ENCODE measurements at places on chromosomes 3 and 15.

DNA sequence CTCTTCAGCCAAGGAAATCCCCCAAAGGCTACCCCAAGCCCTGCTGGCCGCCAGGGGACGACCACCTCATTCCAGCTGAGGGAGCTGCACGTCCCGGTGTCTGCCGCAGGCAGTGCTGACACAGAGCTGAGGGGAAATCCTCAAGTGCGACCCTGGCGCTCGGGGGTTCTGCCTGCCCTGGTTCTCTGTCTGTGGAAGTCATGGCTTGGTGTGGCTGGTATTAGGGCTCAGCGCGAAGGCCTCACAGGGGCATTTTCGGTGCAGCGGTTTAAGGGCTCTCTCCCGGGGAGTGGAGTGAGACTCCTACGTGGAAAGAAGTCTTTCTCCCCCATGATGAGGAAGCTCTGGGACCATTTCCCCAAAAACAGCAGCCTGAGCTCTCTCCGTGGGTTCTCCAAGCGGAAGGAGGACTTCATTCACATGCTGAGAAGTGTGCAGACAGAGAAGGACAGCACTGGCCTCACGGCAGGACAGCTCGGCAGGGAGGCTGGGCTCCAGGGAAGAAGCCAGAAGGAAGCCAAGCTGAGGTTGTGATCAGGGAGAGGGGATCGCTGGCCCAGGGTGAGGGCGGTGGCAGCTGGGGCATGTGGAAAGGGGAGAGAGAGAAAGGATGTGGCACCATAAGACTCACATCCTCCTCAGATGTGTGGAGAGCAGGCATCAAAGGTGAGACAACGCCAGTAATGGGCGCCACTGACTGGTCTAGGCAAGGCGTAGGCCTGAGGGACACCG lies 48.6 kb downstream of the KLF15 start:
- DNase-seq = no peak

GRCh38 chr15:26166429-26166828 lies 303.3 kb upstream of the ATP10A start:
- no peak for DNase-seq

GRCh38 chr3:167246252-167246651 lies 133.8 kb downstream of the ZBBX start:
- no peak for DNase-seq

DNA sequence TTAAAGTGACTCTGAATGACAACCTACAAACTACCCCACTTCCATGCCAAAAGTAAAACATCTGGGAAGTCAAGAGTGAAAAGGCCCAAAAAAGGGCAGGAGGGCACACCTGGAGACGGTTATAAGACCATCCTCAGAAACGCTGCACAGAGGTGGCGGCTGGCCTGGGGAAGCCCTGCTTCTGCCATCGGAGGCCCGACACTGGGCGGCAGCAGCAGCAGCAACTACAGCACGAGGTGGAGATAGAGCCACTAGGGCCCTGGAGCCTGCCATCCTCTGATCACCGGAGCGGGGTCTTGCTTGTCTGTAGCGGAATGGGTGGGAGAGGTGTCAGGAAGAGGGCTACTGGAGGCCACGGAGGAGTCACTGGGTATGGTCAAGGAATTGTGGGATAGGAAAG lies 283.3 kb downstream of the ADAMTS17 start:
- no peak for DNase-seq

GRCh38 chr3:126348308-126348920 lies 8.8 kb downstream of the KLF15 start:
- no peak for DNase-seq

- no peak for DNase-seq
Observed at GRCh38 chr15:101168898-101169494, 82.9 kb downstream of the CHSY1 start.

GRCh38 chr3:123818324-123818920 lies 65.7 kb downstream of the MYLK start:
- no peak for DNase-seq

DNA sequence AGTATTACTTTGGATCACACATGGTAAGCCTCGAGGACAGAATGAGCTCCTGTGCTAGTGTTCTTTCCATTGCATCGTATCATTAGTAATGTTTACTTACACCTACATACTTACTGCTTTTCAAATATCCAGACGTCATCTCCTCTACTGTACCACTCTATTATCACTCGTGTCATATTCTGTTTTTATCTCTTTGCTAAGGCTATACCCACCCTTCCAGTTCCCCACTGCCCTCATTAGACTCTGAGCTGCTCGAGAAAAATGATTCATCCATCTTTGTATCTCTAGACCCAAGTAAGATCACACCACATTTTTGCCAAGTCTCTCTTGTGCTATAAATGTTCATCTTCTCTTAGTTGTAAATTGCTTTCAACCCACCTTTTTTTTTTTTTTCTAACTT lies 245.7 kb downstream of the TIGIT start:
- no peak for DNase-seq

- no peak for DNase-seq
Observed at GRCh38 chr3:99191186-99191585, 289.7 kb upstream of the DCBLD2 start.

- no peak for DNase-seq
Observed at GRCh38 chr3:110181226-110181625, 843.9 kb upstream of the DPPA4 start.

DNA sequence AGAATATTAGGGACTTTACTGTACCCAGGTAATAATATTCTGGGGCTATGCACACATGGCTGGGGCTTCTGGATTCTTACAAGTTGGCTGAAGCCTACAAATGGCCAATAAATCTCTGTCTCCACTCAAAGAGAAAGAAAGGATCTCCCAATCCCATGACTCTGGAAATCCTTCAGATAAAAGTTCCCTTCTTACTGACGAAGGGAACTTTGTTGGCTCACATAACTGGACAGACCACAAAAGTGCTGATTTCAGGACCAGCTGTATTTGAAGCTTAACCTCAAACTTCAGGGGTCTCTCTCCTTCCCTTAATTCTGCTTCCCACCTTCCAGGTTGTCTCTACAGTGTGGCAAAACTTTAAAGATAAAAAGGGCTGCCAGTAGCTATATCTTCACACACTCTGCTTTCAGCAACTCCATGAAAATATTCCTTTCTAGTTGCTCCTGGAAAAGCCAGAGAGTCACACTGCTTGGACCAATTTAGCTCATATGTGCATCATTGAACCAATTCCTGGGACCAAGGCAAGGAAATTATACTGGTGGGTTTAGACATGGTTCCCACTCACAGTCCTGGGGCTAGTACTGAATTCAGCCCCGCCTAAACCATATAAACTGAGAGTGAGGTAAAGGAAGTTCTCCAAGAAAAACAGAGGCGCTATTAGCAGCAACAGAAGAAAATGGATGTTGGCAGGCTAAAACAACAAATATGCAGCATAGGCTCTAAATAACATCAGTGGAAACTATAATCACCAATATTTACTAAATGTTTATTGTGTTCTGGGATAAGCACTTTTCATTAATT lies 290.0 kb upstream of the GADL1 start:
- no peak for DNase-seq

DNA sequence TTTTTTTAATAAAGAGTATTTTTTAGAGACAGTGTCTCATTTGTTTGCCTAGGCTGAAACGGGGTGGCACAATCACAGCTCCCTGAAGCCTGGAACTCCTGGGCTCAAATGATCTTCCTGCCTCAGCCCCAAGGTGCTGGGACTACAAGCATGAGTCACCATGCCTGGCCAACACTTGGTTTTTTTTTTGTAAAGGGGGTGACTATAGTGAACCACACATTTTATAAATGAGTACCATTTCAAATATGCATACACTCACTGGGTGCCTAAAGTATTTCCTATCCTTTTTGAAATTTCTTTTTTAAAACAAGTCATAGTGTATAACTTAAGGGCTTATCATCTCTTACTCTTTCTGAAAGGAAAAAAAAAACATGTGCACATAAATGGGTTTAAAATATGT lies 325.2 kb upstream of the MEIS2 start:
- peak; percentile 82 for DNase-seq

GRCh38 chr15:65038836-65039235 lies 6.4 kb upstream of the SLC51B start:
- no peak for DNase-seq

GRCh38 chr15:26891448-26892181 lies 24.8 kb downstream of the GABRA5 start:
- peak; percentile 79 for DNase-seq

GRCh38 chr3:101849714-101850245 lies 466 bp downstream of the NFKBIZ start:
- peak; percentile 34 for DNase-seq

GRCh38 chr15:90642464-90643300 lies 74.5 kb upstream of the BLM start:
- DNase-seq = no peak

DNA sequence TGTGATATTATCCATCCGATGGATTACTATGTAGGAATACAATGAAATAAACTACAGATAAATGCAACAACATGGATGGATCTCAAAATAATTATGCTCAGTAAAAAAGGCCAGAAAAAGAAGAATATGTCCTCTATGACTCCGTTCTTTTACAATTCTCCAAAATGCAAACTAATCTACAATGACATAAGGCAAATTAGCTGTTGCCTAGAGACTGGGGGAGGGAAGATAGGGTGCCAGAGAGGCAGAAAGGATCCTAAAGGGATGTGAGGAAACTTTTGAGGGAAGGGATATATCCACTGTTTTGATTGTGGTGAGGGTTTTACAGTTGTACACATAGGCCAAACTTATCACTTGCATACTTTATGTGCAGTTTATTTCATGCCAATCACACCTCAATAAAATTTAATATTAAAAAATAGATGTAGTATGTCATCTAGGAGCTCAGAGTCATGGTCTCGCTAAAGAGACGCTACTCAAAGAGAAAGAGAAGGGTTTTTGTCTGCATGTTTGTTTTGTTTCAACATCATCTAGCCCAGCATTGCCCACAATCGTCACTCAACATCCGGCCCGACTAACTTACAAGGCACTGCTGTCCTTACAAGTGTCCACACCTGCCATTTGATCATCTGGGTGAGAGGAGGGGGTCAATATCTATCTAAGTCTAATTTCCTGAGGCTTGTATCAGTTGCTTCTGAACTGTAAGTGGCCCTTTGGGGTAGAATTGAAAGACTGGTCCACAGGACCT lies 29.5 kb downstream of the HES1 start:
- DNase-seq = no peak

- no peak for DNase-seq
Observed at GRCh38 chr3:58095603-58096138, 87.4 kb downstream of the FLNB start.

DNA sequence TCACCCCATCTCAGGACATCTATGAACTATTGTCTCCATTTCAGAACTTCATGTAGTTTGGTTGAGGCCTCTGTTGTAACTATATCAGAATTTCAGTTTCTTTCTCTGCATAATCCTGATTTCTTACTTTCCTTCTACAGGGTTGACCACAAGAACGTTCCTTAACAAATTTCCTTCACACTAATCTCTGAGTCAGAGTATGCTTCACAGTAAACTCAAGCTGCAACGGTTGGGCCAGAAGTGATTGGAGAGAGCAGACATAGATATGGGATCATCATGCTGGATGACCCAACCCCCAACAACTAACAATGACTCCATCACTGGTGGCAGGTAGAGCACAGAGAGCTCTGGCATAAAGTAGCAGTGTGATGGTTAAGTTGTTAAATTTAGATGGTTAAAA lies 128.8 kb upstream of the OSTN start:
- peak; percentile 90 for DNase-seq

GRCh38 chr15:34271493-34271892 lies 46.7 kb downstream of the EMC4 start:
- peak; percentile 69 for DNase-seq

DNA sequence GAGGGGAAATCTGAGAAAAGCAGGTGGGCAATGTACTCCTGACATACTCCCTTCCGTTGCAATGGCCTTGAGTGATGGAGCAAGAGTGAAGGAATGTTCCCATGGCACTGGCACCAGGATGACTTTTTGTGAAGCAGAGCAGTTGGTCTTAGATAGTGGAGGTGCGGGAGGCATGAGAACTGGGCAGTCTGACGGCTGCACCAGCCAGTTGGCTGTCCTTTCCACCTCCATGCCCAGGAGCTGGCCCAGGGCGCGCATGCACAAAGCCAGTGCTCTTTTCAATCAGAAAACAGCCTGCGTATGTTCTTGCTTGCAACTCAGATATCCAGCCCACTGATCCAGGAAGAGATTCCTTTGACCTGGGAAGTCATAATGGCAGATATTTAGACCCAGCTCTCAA lies 136.8 kb downstream of the PGPEP1L start:
- no peak for DNase-seq

DNA sequence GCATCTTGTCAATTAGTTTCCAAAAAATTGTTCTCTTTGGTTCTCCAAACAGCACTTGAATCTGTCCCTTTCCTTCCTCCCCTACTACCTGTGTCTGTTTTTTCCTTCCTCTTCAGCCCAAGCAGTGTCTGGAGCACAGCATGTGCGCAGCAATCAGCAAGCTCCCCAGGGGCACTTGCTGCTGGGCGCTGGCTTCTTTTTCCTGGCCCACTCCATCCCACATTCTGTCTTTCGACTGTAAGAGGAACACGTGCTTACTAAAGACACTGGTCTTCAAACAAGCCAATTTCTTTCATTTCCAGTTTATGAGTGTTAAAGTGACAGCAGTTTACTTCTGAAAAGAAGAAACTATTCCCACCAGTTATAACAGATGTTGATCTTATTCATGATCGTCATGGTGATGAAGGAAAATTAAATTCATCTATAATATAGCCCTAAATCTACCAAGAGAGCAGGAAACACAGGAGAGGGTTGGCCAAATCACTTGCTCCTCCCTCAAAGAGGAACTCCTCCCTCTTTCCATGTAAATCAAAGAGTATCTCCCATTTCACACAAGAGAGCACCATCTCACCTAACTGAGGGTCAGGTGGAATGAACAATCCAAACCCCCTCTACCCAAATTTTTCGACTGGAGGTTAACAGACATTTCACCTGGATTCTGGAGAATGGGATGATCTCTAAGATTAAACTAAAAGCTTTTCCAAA lies 115.4 kb downstream of the IGF2BP2 start:
- no peak for DNase-seq

- DNase-seq = no peak
Observed at GRCh38 chr3:128556384-128556783, 63.4 kb upstream of the GATA2 start.

- DNase-seq = no peak
Observed at GRCh38 chr3:141280690-141281089, 49.1 kb downstream of the PXYLP1 start.

DNA sequence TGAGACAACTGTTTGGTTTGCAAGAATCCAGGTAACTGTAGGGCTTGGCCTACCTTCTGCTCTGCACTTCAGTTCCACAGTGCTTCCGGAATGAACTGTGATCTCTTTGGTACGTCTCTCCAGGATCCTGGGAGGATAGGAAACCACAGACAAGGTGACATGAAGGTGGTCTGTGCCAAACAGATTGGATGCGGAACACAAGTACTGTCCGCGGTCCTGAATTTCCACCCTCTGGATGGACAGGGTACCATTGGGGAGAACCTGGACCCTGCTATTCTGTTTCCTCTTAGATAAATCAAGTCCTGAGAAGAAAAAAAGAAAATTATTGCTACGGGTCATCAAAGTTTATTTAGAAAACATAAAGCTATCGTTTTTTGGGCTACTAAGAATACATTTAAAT lies 17.3 kb downstream of the IGSF10 start:
- DNase-seq = no peak

- no peak for DNase-seq
Observed at GRCh38 chr3:53758846-53759245, 87.4 kb downstream of the CHDH start.

All from fibroblast of skin of right quadriceps (primary cell).